Inflammatory macrophage treated with lipopolysaccharide for 4 hours (primary cell): ENCODE measurements at places on chromosomes 2 and 18.

DNA sequence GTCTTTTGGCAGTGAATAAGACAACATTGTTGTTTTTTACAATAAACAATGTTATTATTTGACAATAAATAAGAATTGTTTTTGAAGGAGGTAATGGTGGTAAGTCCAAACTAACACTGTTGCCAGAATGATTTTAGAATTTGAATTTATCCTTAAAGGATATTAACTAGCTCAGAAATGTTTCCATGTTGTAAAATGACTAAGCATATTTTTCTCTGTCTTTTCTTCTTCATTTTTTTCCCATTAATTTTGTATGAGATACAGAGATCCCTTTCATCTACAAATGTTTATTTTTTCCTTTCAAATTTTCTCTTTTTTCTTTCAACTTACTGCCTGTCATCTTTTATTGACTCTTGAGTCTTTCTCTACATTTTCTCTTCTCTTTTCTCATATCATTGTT lies 66.5 kb upstream of the DOCK10 start:
- no peak for DNase-seq

- peak; percentile 38 for DNase-seq
Measured at GRCh38 chr2:162072181-162072702, 1.8 kb downstream of the DPP4 start.

- DNase-seq: no peak
Measured at GRCh38 chr18:35750929-35751328, 169.4 kb downstream of the GALNT1 start.

DNA sequence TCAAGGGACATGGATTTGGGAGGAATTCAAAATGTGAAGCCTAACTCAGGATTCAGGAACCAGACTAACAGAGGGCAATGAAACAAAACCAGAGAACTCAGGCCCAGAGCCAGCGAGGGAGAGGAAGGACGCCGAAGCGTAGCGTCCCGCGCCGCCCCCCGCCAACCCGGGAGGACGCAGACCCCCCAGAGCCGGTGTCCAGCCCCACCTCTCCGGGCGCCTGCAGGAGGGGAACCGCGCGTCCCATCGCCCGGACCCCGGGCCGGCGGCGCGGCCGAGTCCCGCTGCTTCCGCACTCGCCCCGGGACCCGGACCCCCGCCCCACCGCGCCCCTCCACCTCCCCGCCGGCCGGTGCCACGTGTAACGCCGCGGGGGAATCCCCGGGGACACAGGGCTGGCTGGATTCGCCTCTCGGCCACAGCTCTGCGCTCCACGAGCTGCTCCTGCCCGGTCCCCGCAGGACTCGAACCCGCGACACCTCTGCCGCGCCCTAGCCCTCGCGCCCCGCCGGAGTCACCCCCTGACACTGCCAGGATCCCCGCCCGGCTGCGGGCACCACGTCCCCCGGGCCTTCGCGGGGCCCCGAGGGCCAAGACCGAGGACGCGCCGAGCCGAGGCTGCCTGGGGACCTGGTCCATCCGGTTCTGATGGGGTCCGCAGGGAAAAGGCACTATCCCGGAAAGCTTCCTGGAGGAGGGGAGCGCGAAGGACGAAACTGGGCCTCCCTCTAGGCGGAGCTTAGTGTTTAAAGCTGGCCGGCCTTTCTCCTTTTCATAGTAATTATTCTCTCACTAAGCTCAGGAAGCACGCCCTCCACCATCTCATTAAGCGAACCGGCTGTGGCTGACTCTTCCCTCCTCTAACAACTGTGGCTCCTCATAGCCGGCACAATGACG lies 40.4 kb upstream of the FAM124B start:
- DNase-seq: peak; percentile 11

DNA sequence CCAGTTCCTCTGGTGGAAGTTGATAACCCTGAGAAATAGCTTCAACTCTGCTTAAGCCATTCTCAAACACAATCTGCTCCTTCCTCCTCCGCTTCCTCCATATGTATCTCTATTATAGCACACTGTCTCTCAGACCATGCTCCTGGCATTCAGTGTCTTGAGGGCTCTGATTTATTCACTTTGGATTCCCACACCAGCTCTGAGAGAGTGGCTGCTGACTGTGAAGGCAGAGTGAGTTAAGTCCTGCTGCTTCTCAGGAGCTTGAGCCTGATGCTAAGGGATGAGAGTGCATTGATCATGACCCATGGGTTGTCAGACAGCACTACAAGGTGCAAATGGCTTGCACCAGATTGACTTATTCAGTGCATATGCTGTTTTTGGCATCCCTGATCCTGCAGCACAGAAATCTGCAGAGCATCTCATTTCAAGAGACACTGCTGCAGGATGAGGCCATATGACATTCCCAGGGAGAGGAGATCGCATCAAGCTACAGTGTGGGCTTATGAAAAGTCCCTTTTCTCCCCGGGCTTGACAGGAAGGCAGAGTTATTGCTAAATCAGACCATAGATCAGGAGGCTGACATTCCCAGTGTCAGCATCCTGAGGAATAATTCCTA lies 500.5 kb upstream of the RAB6C start:
- no peak for DNase-seq
